ENCODE measurements at places on chromosomes 16 and 17. TPM values are rescaled to one million over a fixed set of nuclear protein-coding genes. Genes with fewer than 3 reads are reported as not detected.

GRCh38 chr17:66462010-66462409, 159.6 kb downstream of the PRKCA start:
- no peak for DNase-seq

GRCh38 chr16:58863761-58864160, 129.6 kb upstream of the GOT2 start:
- DNase-seq: no peak

CHST5 gene
- not detected for total RNA-seq

DNA sequence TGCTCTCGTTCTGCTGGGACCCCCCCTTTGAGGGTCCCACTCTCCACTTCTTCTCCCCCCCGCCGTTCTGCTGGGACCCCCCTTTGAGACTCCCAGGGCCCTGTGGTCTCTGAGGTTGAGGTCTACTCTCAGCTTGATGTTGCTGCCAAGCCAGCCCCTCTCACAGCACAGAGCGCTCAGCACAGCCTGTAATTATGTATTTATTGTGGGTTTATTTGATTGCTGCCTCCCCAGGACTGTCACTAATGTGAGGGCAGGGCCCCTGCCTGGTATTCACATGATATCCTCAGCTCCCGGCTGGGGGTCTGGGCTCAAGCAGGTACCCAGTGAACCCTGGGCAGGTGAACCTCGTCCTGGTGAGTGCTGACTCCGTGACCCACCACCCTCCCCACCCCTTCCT, 35.4 kb downstream of the ACTG1 start:
- DNase-seq: no peak

- DNase-seq: no peak
Measured at GRCh38 chr17:65633988-65634387, 72.5 kb upstream of the AXIN2 start.

GRCh38 chr16:35207059-35207999, 1747.9 kb downstream of the TP53TG3F start:
- no peak for DNase-seq

DNA sequence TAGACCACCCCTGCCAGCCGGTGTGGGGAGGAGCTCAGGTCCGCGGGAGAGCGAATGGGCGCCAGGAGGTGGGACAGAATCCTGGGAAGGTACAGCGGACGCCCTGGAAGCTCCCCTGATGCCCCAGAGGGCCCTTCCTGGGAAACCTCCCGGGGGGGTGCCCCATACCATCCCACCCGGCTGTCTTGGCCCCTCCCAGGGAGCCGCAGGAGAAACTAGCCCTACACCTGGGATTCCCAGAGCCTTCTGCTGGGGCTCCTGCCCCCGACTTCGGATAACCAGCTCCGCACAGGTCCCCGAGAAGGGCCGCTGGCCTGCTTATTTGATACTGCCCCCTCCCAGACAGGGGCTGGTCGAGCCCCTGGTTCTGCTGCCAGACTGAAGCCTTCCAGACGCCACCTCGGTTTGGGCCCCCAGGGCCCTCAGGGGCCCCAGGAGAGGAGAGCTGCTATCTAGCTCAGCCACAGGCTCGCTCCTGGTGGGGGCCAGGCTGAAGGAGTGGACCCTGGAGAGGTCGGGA, 3.0 kb upstream of the CBX4 start:
- DNase-seq: no peak

DNA sequence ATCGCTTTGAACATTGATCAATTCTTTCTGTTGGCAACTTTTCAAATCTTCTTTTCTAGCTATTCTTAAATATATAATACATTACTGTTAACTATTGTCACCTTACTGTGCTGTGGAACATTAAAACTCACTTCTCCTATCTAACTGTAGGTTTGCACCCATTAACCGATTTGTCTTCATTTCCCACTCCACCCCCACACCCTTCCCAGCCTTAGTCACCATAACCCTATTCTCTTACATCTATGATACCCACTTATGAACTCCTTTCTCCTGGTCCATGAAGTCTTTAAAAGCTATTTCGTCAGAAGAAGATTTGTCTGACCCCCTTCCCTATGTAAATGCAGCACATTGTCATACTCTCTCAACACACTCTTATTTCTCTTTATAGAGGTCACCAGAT, 993.4 kb upstream of the EEF2KMT start:
- DNase-seq: no peak

- DNase-seq: no peak
Measured at GRCh38 chr17:14299280-14300141, 1.4 kb upstream of the HS3ST3B1 start.
